ENCODE measurements at places on chromosomes 7 and 10.

DNA sequence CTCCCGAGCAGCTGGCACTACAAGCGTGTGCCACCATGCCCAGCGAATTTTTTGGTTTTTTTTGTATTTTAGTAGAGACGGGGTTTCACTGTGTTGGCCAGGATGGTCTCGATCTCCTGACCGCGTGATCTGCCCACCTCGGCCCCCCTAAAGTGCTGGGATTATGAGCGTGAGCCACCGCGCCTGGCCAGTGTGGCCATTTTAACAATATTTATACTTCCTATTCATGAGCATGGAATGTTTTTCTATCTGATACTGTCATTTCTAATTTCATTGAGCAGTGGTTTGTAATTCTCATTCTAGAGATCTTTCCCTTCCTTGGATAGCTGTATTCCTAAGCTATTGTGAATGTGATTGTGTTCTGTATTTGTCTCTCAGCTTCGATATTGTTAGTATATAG is 96.2 kb downstream of the GLCCI1 start:
- no peak for DNase-seq

DNA sequence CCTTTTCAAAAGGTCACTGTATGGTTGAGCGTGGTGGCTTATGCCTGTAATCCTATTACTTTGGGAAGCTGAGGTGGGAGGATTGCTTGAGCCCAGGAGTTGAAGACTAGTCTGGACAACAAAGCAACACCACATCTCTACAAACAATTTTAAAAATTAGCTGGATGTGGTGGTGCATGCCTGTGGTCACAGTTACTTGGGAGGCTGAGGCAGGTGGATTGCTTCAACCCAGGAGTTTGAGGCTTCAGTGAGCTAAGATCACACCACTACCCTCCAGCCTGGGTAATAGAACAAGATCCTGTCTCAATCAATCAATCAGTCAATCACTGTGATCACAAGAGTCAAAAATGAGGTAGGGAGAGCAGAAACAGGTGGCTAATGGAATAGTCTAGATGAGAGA is 97.0 kb downstream of the SUGCT start:
- no peak for DNase-seq

DNA sequence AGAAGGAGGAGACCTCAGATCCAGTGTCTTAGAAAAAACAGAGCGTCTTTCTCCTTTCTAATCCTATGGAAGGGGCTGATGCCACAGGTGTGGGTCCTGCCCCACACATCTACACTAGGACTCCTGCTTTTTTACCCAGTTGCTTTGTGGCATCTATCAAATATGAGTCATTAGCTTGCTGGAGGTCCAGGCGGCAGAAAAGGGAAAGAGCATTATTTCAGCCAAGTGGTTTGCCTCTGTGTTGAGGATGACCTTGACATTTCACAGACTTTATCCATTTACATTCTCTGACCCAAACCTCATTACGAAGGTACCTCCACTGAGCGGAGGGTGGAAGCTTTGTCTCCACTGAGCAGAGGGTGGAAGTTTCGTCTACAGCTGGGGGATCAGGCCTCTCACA is 308.4 kb upstream of the KLF6 start:
- no peak for DNase-seq

DNA sequence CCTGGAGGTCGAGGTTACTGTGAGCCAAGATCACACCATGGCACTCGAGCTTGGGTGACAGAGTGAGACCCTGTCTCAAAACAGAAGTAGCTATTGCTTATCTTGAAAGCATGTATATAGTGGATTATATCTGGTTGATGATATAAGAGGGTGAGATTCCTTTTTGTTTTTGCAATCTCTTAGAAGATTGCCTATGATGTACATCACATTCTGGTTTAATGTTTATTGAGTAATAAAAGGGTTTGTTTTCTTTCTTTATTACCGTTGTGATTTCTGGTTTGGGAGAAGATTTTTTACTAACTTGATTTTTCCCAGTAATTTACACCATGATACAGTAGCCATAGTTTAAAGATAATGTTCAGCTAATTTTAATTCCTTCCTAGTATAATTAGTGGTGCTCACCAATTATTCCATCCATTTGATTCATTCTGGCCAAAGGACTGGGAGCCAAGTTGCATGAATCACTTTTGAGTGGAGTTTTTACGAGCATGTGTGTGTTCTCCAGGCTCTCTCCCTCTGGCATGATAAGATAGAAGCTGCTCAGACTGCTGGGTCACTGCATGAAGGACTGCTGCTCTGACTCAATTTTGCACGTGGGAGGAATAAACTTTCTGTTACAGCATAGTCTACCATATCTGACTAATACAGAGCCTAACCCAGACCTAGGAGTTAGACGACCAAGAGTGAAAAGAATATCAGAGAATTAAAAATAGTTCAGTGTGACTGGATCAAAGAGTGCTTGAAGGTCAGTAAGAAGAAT is 13.5 kb upstream of the TSPAN13 start:
- DNase-seq: no peak

DNA sequence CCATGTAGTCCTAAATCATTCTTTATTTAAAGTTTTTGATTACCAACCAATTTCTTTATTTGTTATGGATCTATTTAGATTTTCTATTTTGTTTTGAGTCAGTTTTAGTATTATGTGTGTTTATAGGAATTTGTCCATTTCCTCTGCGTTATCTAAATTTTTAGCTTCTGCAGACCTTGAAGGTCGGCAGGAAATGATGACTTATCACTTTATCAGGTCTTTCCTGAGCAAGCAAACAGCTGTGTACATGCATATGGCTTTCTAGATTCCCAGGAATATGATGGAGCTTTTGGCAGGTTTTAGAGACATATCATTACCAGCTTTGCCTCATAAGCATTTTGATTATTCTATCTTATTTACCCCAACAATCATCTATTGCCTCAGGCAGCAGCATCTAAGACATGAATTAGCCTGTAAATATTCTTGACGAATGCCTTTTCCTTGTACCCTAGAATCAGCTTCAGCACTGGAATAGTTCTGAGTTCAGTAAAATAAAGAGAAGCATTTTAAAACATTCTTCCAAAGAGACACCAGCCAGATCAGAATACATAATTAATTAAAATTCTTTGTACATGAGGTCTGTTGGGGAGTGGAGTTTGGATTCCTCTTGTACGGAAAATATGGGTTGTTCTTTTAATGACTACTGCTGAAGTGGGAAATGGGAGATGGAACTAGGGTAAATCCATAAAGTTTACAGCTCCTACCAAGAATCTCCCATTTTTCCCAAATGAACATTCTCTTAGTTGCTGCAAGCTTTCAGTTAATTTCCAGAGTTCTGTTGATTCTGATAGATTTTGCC is 408.8 kb upstream of the SEMA3C start:
- no peak for DNase-seq

GRCh38 chr10:132642732-132643008 is 105.1 kb downstream of the INPP5A start:
- no peak for DNase-seq

GRCh38 chr10:14699482-14699881 is 75.2 kb downstream of the FAM107B start:
- DNase-seq: no peak

- DNase-seq: no peak
Measured at GRCh38 chr7:94632338-94633013, 23.5 kb downstream of the SGCE start.

- no peak for DNase-seq
Measured at GRCh38 chr7:38242814-38243213, 30.6 kb downstream of the TARP start.

- no peak for DNase-seq
Measured at GRCh38 chr7:92754919-92755581, 81.3 kb downstream of the CDK6 start.

- no peak for DNase-seq
Measured at GRCh38 chr10:49388161-49388560, 7.7 kb downstream of the DRGX start.

GRCh38 chr10:112663234-112664125 is 216.5 kb downstream of the VTI1A start:
- DNase-seq: no peak

GRCh38 chr10:129133856-129134255 is 333.2 kb upstream of the MGMT start:
- no peak for DNase-seq

GRCh38 chr7:104487642-104488041 is 159.2 kb downstream of the LHFPL3 start:
- no peak for DNase-seq

DNA sequence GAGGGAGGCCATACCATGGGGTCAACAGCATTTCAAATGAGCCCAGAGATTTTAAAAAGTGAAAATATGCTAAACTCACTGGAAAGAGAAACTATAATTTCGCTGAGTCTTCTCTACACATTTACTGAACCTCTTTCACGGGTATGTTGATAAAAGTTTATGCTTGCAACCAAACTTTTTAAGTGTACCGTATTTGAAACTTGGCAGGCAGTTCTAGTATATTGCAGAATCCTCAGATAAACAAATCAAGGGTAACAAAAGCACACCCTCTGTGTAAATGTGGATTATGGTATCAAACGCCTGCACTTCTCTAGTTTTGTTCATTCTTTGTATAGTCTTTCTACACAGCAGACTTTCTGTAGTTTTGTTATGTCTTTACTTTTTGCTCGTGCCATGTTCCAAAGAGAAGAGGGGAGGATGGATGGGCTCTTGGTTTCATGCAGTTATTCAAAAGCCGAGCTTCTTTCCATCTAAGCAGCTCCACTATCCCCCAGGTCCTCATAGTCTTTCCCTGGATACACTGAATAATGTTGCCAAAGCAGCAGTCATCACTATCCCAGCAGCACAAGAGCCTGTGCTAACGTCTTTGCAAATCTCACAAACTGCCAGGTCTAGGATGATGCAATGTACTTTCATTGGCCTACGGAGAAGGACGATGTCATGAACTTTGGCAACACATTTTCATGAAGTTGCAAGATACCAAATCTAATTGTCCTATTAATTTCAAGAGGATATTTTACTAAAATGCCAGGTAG is 131.2 kb downstream of the MPP7 start:
- DNase-seq: no peak

DNA sequence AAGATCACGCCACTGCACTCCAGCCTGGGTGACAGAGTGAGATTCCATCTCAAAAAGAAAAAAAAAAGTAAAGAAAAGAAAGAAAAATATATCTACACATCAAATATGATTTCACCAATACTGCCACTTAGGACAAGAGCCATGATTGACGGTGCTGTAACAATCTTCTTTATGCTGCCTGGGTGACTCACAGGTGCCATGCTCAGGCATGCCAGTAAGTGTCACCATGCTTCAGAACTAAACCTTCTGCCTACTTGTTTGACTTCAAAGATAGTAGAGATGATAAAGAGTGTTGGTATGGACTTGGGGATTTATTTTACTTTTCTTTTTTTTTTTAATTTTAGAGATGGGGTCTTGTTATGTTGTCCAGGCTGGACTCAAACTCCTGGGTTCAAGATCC is 33.6 kb upstream of the DNMBP start:
- no peak for DNase-seq

- DNase-seq: no peak
Measured at GRCh38 chr7:102000123-102000522, 182.7 kb downstream of the CUX1 start.

GRCh38 chr7:6590645-6591110 is 857 bp downstream of the INTS15 start:
- DNase-seq: no peak

- no peak for DNase-seq
Measured at GRCh38 chr10:1050145-1050544, 1.2 kb upstream of the IDI1 start.

- DNase-seq: no peak
Measured at GRCh38 chr7:28055161-28055544, 125.4 kb downstream of the JAZF1 start.

GRCh38 chr7:68485253-68485917 is 1112.9 kb upstream of the AUTS2 start:
- DNase-seq: no peak

DNA sequence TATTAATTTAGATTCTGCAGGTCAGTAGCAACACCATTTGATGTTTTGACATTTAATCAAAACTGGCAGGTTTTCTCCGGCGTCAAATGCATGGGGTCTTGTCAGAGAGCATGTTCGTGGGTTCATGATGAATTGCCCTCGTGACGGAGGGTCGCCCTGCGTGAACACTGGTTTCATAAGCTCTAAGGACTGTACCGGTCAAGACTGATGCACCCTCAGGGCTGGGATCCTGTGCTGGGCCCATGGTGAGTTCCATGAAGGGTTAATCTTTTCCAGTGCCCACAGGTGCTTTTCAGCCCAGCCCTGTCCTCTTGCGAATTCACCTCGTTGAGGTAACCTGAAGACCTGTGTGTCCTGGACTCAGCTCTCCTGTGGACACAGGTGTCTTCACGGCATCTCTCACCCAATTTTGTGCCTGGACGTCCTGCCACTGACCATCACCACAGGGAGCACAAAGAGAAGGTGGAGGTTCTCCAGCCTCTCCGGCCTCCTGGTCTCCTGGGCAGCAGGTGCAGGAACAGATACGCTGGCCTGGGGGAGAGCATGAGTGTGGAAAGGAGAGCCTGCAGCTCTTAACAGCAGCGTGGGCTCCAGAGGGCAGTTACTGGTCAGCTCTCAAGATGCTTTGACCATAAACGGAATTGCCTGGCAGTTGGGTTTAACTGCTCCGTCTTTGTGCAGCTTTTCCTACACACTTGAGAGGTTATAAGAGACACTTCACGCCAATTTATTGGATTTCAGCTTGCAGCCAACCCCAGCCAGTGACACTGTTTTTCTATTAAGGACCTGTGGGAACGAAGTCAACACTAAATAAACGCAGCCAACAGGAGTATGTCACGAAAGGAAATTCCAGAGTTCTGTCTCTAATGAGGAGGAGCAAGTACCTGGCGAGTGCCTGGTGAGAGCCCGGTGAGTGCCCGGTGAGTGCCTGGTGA is 37.4 kb upstream of the CFAP46 start:
- DNase-seq: no peak

DNA sequence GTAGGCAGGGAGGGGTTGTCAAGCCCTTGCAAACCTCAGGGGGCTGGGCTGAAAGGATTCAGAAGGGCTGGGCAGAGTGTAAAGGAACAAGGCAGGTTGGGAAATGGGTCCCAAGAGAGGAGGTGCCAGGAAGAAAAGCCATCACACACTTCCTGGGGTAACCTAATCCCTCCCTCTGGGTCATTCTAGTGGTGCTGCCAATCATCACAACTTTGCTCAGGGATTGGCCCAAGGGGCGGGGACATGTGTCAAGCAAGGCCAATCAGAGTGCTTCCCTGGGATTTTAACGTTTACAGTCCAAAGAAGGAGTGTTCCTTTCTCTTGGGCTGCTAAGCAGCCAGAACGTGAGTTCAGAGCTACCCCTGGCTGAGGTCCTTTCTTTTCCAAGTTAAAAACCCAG is 57.1 kb upstream of the NPTX2 start:
- no peak for DNase-seq

DNA sequence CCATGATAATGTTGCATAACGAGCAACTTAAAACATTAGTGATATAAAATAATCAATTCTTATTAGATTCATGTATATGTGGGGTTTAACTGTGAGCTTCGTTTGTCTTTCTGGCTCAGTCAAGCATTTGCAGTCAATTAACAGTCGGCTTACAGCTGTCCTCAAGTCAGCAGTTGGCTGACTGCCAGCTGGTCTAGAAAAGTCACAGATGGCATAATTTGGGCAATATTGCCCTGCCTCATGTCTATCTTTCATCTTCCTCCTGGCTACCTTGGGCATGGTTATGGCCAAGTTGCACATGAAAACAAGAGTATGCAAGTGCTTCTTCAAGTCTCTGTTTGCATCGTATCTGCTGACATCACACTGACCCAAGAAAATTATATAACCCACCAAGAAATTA is 186.1 kb upstream of the ZWINT start:
- no peak for DNase-seq

GRCh38 chr10:124641282-124642087 is 102.7 kb downstream of the FAM53B start:
- no peak for DNase-seq

- DNase-seq: no peak
Measured at GRCh38 chr10:51291961-51292360, 217.7 kb downstream of the PRKG1 start.

GRCh38 chr10:62308101-62308500 is 39.5 kb upstream of the RTKN2 start:
- DNase-seq: no peak
